ENCODE measurements at places on chromosomes 3 and 15.
A peak's percentile ranks its signal among the peaks of the same experiment; 100 is the strongest.

- DNase-seq: no peak
Observed at GRCh38 chr3:69044608-69045007, 7.5 kb downstream of the TMF1 start.

DNA sequence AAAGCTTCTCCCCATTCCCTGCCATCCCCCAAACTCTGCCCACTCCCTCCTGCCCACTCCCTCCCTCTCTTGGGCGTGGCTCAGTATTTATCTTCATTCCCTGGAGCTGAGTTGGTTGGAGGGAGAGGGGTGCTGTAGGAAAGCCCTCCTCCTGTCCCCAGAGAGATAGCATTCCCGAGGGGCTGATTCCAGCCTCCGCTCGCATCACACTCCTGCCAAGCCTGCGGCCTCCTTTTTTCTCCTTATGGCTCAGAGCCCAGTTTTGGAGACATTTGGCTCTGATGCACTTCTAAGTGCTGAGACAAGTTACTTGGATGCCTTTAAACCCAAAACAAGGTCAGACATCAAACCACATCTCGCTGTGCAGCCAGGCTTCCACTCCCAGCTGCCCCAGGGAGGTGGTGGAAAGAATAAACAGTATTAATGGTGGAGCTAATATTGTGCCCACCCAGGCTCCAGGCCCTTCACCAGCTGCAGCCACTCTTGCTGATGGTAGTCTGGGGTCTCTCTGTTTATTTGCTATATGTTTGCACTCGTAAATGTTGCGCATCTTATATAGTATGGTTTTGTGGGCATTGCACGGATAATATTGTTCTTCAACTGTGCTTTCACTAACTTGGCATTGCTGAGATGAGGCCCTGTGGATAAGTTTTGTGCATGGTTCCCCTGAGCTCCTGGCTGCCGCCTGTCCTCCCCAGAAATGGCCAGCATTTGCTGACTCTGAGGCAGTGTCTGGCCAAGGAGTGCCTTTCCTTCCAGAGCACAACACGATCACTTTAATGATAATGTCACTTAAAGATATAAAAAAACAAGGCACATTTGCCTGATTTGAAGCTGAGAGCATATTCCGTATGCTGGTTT is 157.2 kb downstream of the LRRC28 start:
- DNase-seq: peak; percentile 74

- no peak for DNase-seq
Observed at GRCh38 chr15:83843471-83843871, 189.5 kb downstream of the ADAMTSL3 start.

DNA sequence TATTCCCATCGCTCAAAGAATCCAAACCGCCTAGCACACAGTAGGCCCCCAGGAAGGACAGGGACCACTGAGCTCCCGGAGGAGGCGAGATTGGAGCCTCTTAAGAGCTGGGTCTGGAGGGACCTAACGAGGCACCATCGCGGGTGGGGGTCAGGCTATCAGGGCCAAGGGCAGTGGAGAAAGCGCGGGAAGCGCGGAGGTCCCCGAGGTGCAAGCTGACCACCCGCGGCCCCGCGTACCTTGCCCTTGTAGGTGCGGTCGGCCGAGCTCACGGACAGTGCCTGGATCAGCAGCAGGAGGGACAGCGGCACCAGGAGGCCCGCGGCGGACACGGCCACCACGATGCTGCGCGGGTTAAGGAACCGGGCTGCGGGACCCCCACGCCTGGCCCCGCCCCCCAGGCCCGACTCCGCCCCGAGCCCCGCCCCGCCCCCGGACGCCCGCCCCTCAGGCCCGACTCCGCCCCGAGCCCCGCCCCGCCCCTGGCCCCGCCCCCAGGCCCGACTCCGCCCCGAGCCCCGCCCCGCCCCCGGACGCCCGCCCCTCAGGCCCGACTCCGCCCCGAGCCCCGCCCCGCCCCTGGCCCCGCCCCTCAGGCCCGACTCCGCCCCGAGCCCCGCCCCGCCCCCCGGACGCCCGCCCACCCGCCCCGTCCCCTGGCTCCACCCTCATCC is 3.9 kb downstream of the ZDHHC19 start:
- DNase-seq: no peak

GRCh38 chr15:80203361-80203885 is 48.6 kb downstream of the CTXND1 start:
- no peak for DNase-seq

- no peak for DNase-seq
Observed at GRCh38 chr3:128448491-128448890, 18.2 kb downstream of the DNAJB8 start.

DNA sequence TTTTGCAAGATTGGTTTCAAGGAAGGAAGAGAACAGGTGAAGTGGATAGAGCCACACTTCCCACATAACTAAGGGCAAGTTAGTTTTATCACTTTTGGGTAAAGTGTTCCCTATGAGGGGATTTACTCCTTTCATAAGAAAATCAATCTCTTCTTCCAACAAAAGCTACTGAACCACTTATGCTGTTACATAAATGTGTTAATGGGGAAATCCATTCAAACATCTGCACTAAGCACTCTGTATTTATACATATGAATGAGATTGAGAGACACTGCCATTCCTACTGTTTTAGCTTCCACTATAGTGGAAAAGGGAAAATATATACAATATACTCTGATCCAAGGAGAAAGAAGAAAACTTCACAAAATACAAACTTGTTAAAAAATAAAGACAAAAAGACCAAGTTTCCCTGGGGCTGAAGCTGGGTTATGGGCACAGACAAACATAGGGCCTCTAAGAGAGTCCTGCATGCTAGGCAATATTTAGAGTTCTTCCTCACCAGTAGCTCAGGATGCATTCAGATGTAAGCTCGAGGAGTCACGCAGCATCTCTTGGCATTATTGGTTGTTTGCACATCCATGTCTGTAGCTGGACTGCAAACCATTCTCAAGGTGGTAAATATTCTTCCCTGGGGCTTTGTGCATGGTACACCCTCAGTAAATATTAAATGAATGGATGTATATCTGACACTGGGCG is 454.2 kb downstream of the FGF12 start:
- no peak for DNase-seq

DNA sequence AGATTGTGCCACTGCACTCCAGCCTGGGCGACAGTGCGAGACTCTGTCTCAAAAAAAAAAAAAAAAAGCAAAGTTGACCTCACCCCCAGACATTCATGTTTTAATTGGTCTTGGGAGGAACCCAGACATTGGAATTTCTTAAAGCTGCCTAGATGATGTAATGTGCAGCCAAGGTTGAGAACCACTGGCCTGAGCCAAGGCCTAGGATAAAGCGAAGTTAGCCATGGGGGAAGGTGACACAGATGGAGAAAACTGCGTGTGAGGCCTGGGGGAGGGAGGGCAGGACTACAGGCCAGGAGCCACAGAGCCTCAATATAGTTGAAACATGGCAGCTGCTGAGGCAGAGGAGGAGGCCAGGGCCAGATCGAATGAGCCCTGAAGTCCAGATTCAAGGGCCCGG is 21.0 kb downstream of the GLB1 start:
- DNase-seq: no peak

DNA sequence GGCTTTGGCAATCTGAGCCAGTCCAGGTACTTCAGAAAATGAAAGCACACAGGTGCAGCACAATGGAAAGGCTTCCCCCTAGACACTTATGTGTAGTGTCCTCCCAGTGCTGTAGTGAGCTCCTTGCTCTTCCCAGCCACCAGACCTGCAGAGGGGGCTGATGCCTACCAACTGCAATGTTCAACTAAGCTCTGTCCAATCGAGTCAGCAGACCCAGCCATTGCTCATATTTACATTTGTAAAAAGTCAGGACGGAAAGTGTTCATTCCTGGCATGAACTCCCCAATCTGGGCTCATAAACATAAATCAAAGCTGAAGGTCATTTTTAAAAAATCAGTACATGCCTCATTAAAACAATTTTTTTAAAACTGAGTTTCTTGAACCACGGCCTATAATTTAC is 73.0 kb downstream of the FOXP1 start:
- DNase-seq: peak; percentile 72

DNA sequence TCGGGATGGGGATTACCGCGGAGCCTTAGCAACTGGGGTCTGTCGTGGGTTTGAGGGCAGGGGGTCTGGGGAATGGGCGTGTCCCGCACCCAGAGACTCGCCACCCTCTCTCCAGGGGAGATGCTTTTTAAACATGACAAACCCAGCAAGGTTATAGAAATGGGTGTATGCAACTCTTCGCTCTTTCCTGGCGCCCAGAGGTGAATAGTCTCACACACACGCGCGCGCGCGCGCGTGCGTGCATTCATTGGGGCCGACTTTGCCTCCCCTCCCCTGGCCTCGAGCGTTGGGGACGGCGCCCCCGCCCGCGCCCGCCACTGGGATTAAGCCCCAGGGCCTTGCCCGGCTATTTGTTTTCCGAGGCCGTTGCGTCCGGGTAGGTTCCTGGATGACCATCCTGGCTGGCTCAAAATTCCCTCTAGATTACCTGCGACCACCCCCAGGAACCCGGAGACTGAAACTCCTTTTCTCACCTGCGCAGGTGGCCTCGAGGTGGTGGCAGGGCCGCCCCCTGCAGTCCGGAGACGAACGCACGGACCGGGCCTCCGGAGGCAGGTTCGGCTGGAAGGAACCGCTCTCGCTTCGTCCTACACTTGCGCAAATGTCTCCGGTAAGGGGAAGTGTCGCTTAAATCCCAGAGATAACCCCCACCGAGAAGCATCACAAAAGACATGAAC is 777 bp downstream of the GPR160 start:
- DNase-seq: no peak

- no peak for DNase-seq
Observed at GRCh38 chr15:68672781-68673205, 94.0 kb downstream of the CORO2B start.

DNA sequence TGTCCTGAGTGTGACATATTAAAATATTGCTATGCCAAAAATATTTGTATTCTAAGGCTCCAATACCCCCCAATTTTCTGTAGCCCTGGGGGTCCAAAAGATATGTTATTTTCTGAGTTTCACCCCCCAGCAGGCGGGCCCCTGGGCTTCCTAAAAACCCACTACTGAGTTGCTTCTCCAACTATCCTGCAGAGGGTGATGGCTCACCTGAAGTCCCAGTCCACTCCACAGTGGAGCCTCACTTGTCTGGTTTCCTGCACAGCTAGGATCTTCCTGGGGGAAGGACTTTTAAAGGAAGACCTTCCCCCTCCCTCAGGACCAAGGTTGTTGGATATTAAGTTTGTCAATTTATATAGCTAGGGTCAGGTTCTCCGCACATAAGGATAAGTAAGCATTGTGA is 1181.4 kb downstream of the ROBO2 start:
- DNase-seq: no peak

DNA sequence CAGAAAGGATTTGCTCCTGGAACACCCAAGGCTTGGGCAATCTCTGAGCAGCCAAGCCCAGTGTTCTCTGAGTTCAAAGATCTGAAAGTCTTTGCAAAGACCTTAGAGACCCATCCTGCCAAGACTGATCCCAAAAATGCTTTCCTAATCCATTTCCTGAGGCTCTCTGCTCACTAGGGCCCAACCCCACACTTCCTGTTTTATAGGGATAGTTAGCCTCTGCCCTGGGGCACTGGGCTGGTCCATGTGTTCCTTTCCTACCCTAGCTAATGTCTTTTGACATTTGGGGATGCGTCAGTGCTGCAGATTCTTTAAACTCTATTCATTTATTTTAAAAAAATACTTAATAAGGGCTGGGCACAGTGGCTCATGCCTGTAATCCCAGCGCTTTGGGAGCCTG is 372.7 kb downstream of the ROBO2 start:
- DNase-seq: no peak

- DNase-seq: no peak
Observed at GRCh38 chr3:107931326-107931725, 159.5 kb downstream of the CD47 start.

- DNase-seq: no peak
Observed at GRCh38 chr3:46669191-46669999, 24.1 kb downstream of the ALS2CL start.

GRCh38 chr15:87193481-87193880 is 1063.1 kb downstream of the NTRK3 start:
- no peak for DNase-seq

GRCh38 chr15:101346928-101347327 is 51.9 kb upstream of the SNRPA1 start:
- no peak for DNase-seq

DNA sequence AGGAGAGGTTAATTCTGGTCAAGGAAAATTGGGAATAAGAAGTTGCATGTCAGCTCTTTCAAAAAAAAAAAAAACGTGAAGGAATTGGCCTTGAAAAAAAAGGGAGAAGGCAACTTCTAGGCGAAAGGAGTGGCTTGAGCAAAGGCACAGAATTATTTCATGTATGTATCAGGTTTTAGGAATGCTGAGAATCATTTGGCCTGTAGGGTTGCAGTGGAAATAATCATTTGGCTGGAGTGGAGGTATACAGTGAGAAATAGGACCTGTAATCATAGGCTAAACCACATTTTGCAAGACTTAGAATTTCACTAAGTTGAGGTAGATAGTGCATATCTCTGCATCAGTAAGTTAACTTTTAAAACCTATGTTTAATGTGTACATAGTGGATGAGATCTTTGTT is 54.9 kb downstream of the EPHA6 start:
- no peak for DNase-seq

DNA sequence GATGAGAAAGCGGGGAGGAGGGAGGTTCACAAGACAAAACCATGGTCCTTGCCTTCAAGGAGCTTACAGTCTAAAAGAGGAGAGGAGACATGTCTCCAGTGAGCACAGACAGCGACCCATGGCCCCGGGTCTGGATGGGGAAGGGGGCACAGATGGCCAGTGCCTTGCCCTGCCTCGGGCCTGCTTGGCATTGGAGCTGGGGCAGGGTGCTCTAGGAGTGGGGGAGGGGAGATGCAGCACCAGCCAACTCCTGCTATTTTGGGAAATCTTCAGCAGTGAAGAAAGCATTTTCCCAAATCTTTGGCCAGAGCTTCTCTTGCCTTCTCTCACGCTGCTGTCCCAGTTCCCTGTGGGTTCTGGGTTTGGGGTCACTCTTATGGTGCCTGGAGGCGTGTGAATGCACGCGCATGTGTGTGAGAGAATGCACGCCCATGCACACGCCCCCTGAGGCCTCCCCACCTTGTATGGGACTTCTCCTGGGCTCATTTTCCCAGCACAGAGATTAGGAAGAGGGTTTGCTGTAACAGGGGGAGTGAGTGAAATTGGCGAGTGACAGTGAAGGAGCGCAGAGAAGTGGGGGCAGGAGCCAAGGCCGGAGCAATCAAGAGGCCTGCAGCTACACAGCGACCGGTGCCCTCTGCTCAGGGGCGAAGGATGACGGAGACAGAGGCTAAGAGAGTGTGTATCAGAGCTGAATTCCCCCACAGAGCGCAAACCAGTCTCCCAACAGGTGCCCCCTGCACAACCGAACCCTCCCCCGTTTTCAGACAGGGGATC is 71.5 kb downstream of the SEMA5B start:
- DNase-seq: no peak

- DNase-seq: no peak
Observed at GRCh38 chr15:45136378-45136764, 6.6 kb downstream of the DUOX1 start.

- DNase-seq: no peak
Observed at GRCh38 chr15:85005319-85005718, 23.7 kb downstream of the PDE8A start.

- DNase-seq: no peak
Observed at GRCh38 chr3:53223025-53223424, 32.8 kb downstream of the TKT start.

Data from brain microvascular endothelial cell (primary cell).